ENCODE measurements at places on chromosomes 2 and 18.

DNA sequence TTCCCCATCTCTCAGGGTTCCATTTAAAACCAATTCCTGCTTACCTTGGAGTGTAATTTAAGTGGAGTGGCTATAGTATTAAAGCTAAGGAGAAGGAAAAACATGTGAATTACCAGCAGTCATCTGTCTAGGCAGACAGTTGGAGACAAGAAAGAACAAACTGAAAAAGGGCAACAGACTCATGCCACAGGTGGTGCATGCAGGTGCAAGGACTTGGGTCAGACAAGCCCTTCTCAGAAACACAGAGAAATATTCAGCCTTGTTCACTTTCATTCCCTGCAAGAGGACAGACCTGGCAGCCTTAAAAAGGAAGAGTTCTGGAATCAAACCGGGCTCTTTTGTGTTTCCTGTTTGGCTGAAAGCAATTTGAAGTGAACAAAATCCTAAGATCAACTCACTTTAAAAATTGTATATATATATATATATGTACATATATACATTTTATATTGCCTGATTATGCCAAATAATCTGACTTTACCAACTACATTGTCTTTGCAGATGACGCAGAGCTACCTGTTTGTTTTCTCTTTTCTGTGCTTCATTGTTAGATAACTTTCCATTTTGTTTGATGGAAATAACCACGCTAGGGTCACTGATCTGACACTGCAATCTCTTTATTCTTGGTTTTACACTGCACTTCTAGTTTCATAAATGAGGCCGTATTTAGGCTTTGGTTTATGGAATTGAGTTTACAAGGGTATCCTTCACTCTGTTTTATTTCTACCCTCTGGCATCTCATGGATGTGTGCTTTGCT, 35.1 kb upstream of the VPS54 start:
- no peak for DNase-seq

DNA sequence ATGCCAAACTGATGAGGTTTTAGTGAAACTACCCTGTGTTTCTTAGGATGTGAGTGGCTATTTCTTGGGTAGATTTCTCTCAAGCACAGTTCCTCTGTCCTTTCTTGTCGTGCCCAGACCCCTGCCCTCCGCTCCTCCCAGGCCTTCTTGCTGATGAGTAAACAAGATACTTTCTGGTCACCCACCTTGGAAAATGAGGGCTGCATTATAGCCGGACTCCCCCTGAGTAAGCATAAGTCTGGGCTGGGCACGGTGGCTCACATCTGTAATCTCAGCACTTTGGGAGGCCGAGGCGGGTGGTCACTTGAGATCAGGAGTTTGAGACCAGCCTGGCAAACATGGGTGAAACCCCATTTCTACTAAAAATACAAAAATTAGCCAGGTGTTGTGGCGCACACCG, 58.5 kb downstream of the MEX3C start:
- no peak for DNase-seq

DNA sequence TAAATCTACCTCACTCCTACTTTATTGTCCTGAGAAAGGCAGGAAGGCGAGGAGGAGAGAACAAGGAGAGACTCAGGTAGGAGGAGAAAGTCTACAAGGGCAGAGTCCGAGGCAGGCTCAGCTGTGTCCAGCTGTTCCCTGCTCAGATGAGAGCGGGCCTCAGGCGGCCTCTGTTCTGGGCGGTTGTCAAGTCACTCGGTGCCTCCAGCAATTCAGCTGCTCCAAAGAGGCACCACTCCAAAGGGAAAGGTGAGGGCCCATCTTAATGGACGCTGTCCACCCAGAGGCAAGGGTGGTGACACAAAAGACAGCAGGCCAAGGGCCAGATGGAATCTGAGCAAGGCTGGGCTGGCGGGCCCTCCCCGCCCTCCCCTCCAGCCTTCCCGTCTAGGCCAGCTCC, 101.4 kb upstream of the EPAS1 start:
- DNase-seq, result no peak

DNA sequence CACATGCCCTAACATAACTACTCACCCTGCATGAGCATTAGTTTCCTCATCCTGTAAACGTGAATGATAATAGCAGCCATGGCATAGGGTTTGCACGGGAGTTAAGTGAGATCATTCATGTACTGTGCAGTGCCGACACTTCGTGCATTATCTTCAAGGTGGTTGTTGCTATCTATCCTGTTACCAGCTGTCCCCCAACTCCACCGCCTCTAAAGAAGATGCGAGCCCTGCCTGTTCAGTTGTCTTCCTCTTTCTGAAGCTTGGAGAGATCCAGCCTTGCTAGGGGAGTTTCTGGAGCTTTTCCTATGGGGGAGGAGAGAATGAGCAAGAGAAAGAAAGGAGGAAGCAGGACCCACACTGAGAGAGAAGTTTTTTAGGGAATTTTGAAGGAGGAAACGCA, 34.4 kb downstream of the YPEL5 start:
- no peak for DNase-seq

- DNase-seq, result no peak
Observed at GRCh38 chr18:48367557-48367956, 41.6 kb downstream of the ZBTB7C start.

- DNase-seq, result no peak
Observed at GRCh38 chr2:29759360-29759759, 162.0 kb downstream of the ALK start.
